Aorta (tissue), 5 donors: ENCODE measurements at places on chromosomes 5 and 9. TPM values are rescaled to one million over a fixed set of nuclear protein-coding genes. Genes with fewer than 3 reads are reported as not detected.

DNA sequence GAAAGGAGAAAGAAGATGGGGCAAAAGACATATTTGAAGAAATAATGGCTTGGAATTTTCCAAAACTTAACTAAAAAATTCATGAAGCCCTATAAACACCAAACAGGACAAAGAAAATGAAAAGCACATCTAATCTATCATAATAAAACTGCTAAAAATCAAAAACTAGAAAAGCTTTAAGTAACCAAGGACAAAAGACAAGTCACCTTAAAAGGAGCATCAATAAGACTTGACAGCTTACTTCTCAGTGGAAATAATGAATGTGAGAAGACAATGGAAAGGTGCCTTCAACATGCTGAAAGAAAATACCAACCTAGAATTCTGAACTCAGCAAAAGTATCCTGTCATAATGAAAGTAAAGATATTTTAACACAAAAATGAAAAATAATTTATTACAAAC lies 27.0 kb downstream of the GTF3C4 start:
- no peaks in the 10 kb centered on the region for H3K4me1 ChIP-seq
- no peak overlapping the region for H3K27ac ChIP-seq
- H3K27me3 ChIP-seq: no peaks in the 10 kb centered on the region
- no peaks in the 10 kb centered on the region for H3K36me3 ChIP-seq
- no peak for DNase-seq
- no peak overlapping the region for H3K4me3 ChIP-seq

GRCh38 chr9:99201603-99202002 lies 20.1 kb downstream of the ALG2 start:
- no peak overlapping the region for H3K27ac ChIP-seq
- no peaks in the 10 kb centered on the region for H3K36me3 ChIP-seq
- no peak overlapping the region for H3K4me3 ChIP-seq
- no peak for DNase-seq

- H3K27ac ChIP-seq: no peak overlapping the region
- no peaks in the 10 kb centered on the region for H3K27me3 ChIP-seq
- no peak for DNase-seq
Measured at GRCh38 chr9:127437497-127438264, 13.5 kb downstream of the ZNF79 start.

- peaks cover 1% of the 10 kb centered on the region for H3K36me3 ChIP-seq
- H3K4me3 ChIP-seq: no peak overlapping the region
- DNase-seq: peak; percentile 79
- H3K4me1 ChIP-seq: peaks cover 3% of the 10 kb centered on the region
- H3K27me3 ChIP-seq: no peaks in the 10 kb centered on the region
Measured at GRCh38 chr5:172870291-172870714, 36.3 kb downstream of the ERGIC1 start.

- H3K36me3 ChIP-seq: no peaks in the 10 kb centered on the region
- no peaks in the 10 kb centered on the region for H3K4me1 ChIP-seq
- no peaks in the 10 kb centered on the region for H3K27me3 ChIP-seq
- H3K27ac ChIP-seq: no peak overlapping the region
- DNase-seq: no peak
Measured at GRCh38 chr9:113381909-113382411, 5.2 kb upstream of the HDHD3 start.

Gene ORM2
- not detected for total RNA-seq

- no peak for DNase-seq
- no peak overlapping the region for H3K4me3 ChIP-seq
- no peak overlapping the region for H3K27ac ChIP-seq
- H3K4me1 ChIP-seq: no peaks in the 10 kb centered on the region
- no peaks in the 10 kb centered on the region for H3K36me3 ChIP-seq
Measured at GRCh38 chr5:68350176-68350575, 134.6 kb downstream of the PIK3R1 start.

GRCh38 chr9:27358007-27358406 lies 61.1 kb upstream of the EQTN start:
- no peak for DNase-seq
- H3K4me1 ChIP-seq: no peaks in the 10 kb centered on the region
- H3K36me3 ChIP-seq: no peaks in the 10 kb centered on the region
- no peak overlapping the region for H3K4me3 ChIP-seq

- no peaks in the 10 kb centered on the region for H3K27me3 ChIP-seq
- H3K27ac ChIP-seq: no peak overlapping the region
- DNase-seq: no peak
Measured at GRCh38 chr5:37182667-37183066, 66.5 kb downstream of the CPLANE1 start.

Gene AK8
- 0.72 TPM for total RNA-seq

Gene AIF1L
- 17.4 TPM for total RNA-seq

DNA sequence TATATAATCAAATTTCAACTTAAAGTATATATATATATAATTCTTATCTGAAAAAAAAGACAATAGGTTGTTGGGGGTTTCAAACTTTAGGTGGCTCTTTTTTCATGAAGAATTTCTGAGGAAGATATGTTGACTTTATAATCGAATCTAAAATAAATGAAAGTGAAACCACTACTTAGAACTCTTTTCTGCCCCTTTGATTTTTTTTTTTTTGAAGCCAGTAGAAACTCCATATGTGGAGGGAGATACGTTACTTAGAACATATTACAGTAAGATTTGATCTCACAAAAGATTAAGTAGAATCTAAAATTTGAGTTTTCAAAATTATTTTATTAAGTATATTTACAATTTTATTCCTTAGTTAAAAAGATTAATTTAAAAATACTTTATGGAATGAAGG lies 96.9 kb downstream of the ATG10 start:
- DNase-seq: no peak
- H3K36me3 ChIP-seq: no peaks in the 10 kb centered on the region
- no peak overlapping the region for H3K4me3 ChIP-seq
- H3K27ac ChIP-seq: no peak overlapping the region
- H3K27me3 ChIP-seq: no peaks in the 10 kb centered on the region

DNA sequence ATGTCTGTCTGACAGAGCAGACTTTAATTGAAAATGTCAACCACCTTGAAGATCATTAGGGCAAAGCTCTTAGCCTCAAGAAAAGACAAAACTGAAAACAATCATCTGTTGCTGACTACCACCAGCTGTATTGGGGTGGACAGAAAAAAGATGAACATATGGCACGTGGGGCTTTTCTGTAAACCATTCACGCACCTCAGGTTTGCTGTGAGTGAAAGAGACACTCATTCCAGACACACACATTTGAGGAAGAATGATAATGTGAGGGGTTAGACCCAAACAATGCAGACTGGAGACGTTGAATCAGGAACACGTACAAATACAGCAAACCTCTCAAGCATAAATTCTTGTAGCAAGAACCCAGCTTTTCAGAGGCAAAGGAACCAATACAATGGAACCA lies 158.7 kb downstream of the EBF1 start:
- H3K4me1 ChIP-seq: peaks cover 7% of the 10 kb centered on the region
- no peak overlapping the region for H3K4me3 ChIP-seq
- no peaks in the 10 kb centered on the region for H3K27me3 ChIP-seq
- DNase-seq: no peak
- H3K36me3 ChIP-seq: no peaks in the 10 kb centered on the region
- no peak overlapping the region for H3K27ac ChIP-seq

Gene GRXCR2
- total RNA-seq: not detected

Gene MEIKIN
- total RNA-seq: 1.2 TPM

- H3K4me3 ChIP-seq: no peak overlapping the region
- H3K27me3 ChIP-seq: peaks cover 4% of the 10 kb centered on the region
- DNase-seq: no peak
- H3K36me3 ChIP-seq: no peaks in the 10 kb centered on the region
- H3K27ac ChIP-seq: no peak overlapping the region
Measured at GRCh38 chr5:136420168-136420898, 55.0 kb upstream of the TRPC7 start.

GRCh38 chr9:7111413-7111812 lies 353.6 kb downstream of the KDM4C start:
- no peaks in the 10 kb centered on the region for H3K4me1 ChIP-seq
- H3K27me3 ChIP-seq: no peaks in the 10 kb centered on the region
- no peaks in the 10 kb centered on the region for H3K36me3 ChIP-seq
- H3K4me3 ChIP-seq: no peak overlapping the region
- no peak for DNase-seq

Gene UBE2QL1
- 3.3 TPM for total RNA-seq

Gene TAF11L5
- not detected for total RNA-seq

Gene SH3RF2
- 3.1 TPM for total RNA-seq

Gene MCTP1
- 103 TPM for total RNA-seq

DNA sequence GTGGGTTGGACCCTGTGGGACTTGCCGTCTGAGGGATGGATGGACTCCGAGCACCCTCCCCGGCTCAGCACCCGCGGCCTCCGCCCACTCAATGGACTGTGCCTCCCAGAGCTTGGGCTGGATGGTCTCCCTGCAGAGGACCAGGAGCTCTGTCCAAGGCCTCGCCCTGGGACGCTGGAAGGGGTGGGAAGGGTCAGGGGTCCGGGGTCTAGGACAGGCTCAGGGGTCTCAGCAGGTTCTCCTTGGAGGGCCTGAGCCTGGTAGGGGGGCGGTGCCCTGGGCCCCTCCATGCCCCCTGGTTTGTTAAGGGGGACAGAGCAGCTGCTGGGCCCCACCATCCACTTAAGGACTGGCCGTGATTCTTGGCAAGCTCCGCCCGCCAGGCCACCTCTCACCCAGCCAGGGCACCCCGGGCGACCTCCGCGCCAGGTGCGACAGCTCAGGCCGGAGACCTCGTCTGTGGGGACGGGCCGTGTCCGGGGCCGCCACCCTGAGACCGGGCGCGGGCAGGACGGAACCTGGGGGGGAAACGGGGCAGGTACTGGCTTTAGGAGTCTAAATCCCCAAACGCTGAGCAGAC lies 29.2 kb downstream of the EXOC3 start:
- no peaks in the 10 kb centered on the region for H3K4me1 ChIP-seq
- H3K27ac ChIP-seq: no peak overlapping the region
- H3K27me3 ChIP-seq: no peaks in the 10 kb centered on the region

DNA sequence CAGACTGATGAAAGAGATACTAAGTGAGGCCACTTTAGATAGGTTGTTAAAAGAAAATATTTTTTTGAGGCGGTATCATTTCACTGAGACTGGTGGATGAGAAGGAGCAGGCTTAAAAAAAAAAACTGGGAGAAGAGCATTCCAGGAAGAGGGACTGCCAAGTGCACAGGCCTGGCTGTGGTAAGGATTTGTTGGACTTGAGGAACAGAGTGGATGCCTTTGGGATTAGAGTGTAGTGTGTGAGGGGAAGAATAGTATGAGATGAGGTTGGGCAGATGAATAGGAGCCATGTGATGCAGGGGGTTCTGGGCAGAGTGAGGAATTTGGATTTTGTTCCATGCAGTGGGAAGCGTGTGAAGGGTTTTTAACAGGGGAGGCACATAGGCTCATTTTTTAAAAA lies 57.9 kb downstream of the PBX3 start:
- H3K4me1 ChIP-seq: peaks cover 3% of the 10 kb centered on the region
- H3K36me3 ChIP-seq: no peaks in the 10 kb centered on the region
- no peaks in the 10 kb centered on the region for H3K27me3 ChIP-seq
- H3K4me3 ChIP-seq: no peak overlapping the region
- DNase-seq: no peak
- no peak overlapping the region for H3K27ac ChIP-seq

- no peaks in the 10 kb centered on the region for H3K27me3 ChIP-seq
- H3K4me3 ChIP-seq: no peak overlapping the region
- no peak overlapping the region for H3K27ac ChIP-seq
- no peak for DNase-seq
- H3K36me3 ChIP-seq: no peaks in the 10 kb centered on the region
- peaks cover 5% of the 10 kb centered on the region for H3K4me1 ChIP-seq
Measured at GRCh38 chr9:117734082-117734481, 29.9 kb downstream of the TLR4 start.

Gene POU5F2
- total RNA-seq: 2.8 TPM

- no peaks in the 10 kb centered on the region for H3K27me3 ChIP-seq
- no peak overlapping the region for H3K27ac ChIP-seq
- H3K4me3 ChIP-seq: no peak overlapping the region
- no peaks in the 10 kb centered on the region for H3K4me1 ChIP-seq
Measured at GRCh38 chr9:14923701-14924100, 13.5 kb upstream of the FREM1 start.

DNA sequence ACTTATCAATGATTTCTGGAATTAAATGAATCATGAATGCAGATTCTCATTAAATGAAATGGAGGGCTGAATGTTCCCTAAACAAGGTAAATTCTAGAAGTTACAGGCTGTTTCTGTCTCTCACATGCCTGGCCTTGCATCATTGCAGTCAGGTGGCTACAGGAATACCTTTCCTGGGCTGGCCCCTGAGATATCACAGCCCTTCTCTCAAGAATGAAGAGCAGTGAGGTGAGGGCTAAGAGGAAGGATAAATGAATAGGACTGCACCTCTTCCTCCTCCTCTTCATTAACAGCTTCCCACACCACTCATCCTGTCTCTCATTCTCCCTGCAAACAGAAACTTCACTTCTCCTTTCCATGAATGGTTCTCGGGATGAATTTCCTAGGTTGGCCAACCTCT lies 22.5 kb downstream of the ARHGEF28 start:
- H3K4me1 ChIP-seq: peaks cover 3% of the 10 kb centered on the region
- H3K27me3 ChIP-seq: no peaks in the 10 kb centered on the region
- H3K36me3 ChIP-seq: peaks cover 1% of the 10 kb centered on the region
- no peak overlapping the region for H3K27ac ChIP-seq

Gene DOCK2
- total RNA-seq: 31.5 TPM

- no peak overlapping the region for H3K27ac ChIP-seq
- H3K27me3 ChIP-seq: no peaks in the 10 kb centered on the region
- H3K4me3 ChIP-seq: no peak overlapping the region
- H3K36me3 ChIP-seq: no peaks in the 10 kb centered on the region
- DNase-seq: no peak
Measured at GRCh38 chr9:121807823-121808278, 156.4 kb downstream of the DAB2IP start.

GRCh38 chr9:113463418-113464285 lies at the start of gene RGS3:
Gene RGS3 (plus strand): TSS chr9:113463727. CDS start chr9:113463803, 76 bp downstream.
- H3K27ac ChIP-seq: peak within 1 kb of the TSS; percentile 69
- H3K27me3 ChIP-seq: no peaks in the 10 kb centered on the region
- no peaks in the 10 kb centered on the region for H3K4me1 ChIP-seq
- H3K36me3 ChIP-seq: no peaks in the 10 kb centered on the region
- peak; percentile 91 for DNase-seq

Gene DAB2
- 119 TPM for total RNA-seq

DNA sequence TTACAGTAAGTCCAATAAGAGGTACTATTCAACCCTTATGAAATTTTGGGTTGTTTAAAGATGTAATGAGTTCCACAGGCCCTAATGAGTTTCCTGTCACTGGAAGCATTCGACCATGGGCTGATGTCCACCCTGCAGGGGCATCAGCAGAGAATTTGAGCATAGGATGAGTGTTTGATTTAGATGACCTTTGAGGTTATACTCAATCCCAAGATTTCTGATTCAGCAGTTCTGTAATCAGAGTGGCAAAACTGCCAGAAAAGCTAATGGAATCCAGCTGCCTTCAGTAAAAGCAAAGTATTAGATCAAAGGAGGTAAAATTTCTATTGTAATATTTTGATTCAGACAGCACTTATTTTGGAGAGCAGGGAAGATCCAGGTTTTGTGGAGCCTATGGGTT lies 68.3 kb downstream of the COX7C start:
- H3K27ac ChIP-seq: no peak overlapping the region
- no peak overlapping the region for H3K4me3 ChIP-seq
- DNase-seq: no peak
- no peaks in the 10 kb centered on the region for H3K36me3 ChIP-seq
- no peaks in the 10 kb centered on the region for H3K4me1 ChIP-seq
- no peaks in the 10 kb centered on the region for H3K27me3 ChIP-seq
